ENCODE measurements at places on chromosomes 6 and 20. TPM values are rescaled to one million over a fixed set of nuclear protein-coding genes. Genes with fewer than 3 reads are reported as not detected.

DNA sequence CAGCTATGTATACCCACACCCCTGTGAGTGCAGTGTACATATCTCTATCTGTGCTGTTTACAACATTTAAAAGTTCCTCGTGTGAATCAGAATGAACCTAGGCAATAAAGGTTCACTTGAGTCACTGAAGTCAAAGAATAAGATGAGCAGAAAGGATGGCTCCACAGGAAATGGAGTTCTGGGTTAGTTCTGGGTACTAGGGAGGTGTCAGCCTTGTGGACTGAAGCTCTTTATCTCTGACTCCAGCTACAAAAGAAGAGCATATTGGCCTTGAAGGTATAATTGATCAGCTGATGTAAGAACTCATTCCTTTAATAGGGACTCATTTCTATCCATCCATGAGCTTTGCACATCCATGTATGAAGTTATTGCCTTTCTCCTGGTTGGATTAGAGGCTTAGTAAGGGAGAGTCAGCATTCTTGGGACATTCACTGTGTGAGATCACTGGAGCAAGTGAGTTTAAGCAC lies 73.9 kb upstream of the BACH2 start:
- DNase-seq, result no peak

The ECT2L gene
- 0.03 TPM for total RNA-seq

- DNase-seq, result peak; percentile 26
These were observed 97.5 kb downstream of the ARMC2 start for GRCh38 chr6:108945681-108946159.

DNA sequence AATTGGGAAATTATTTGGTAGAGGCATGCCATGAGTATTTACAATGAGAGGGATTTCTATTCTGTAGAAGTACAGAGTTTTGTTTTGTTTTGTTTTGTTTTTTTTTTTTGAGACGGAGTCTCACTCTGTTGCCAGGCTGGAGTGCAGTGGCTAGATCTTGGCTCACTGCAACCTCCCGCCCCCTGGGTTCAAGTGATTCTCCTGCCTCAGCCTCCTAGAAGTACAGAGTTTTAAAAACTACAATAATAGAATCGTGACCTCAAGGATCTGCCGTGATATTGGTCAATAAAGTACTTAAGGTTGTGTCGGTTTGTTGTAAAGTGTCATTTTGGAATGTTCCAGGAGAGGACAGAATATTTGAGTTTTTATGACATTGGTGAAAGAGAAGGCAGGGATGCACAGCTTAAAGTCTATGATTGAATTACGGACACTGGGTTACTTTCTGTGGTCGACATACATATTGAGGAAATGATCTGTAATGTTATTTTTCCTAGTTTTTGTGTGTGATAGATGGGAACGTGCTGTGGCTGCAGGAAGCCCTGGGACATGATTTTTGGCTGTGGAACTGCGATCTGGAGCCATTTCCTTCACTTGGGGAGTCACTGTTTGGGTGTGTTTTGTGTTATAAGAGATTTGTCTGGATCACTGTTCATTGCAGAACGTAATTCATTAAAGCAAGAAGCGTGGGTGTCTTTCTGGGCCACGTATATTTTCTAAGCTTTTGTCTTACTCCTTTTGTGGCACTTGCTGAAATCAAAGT lies 59.6 kb downstream of the TIAM2 start:
- DNase-seq, result no peak

The TRDN gene
- 23.1 TPM for total RNA-seq

DNA sequence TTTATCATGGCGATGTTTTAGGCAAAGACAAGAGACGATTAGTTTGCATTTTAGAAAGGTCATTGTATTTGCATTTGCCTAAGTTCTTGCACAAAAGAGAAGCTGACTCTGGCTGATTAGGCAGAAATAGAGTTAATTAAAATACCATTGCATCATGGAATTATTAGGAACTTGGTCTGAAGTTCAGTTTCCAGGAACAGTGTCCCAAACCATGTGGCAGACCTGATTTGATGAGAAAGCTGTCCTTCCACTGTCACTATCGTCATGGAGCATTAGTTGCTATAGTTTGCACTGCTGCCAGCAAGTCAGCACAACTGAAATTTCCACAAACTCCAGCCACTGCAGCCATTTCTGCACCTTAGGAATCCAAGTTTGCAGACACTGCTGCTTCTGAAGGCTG lies 24.3 kb upstream of the MCUR1 start:
- DNase-seq, result no peak

DNA sequence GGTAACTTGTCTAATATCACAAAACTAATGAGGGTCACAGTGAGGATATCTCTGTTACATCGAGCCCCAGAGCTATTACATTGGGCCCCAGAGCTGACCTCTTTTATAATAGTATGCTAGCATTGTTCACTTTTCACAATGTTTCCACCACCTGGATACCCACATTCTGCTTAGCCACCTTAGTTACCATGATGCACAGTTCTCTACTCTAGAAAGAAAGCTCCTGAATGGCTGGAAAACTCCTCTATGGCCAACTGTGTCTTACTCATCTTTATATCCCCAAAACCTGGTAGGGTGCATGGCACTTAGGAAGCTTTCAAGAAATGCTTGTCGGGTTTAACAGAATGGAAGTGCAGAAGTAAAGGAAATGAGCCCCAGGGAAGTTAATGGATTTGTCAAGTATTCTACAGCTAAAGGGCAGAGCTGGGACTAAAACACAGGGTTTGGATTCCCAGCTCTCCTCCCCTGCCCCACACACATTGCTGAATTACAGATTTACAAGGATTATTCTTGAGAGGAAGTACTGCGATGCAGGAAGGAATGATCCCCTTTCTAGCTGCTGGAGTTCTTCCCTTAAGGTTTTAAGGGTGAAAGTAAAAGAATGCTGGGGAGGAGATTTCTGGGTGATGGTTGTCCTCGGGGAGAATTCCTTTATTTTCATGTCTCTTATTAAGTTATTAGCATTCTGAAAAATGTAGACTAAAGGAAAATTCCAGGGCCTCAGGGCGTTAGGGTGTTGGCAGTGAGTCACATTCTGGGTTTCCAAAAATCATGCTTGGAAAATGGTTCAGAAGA lies 16.1 kb upstream of the HINT3 start:
- DNase-seq, result no peak

DNA sequence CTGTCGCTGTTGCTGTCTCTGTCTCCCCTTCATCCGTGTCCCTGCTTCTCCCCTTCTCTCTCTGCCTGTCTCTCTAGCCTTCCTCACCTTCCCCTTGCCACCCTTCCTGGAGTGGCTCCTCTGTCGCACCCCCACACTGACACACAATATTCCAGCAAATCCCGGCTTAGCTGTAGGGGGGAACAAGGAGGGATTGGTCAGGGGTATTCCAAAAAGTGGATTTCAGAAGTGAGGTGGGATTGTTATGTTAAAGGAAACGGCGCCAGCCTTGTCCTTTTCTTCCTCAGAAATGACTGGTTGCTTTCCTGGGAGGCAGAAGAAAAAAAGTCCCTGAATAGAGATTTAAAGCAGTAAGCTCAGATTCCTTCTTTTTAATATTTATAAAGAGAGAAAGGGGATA lies 76.3 kb upstream of the SIRPA start:
- peak; percentile 32 for DNase-seq

The PTCRA gene
- total RNA-seq, result not detected

The ADNP gene
- total RNA-seq, result 95.0 TPM

The SLC32A1 gene
- 0.87 TPM for total RNA-seq

GRCh38 chr6:92428448-92428847 lies 990.9 kb downstream of the EPHA7 start:
- DNase-seq, result no peak

The ADTRP gene
- not detected for total RNA-seq

The FOXA2 gene
- not detected for total RNA-seq

- DNase-seq, result no peak
These were observed 39.7 kb downstream of the KCNS1 start for GRCh38 chr20:45061244-45061643.

- DNase-seq, result no peak
These were observed 16.6 kb upstream of the SCUBE3 start for GRCh38 chr6:35197196-35197595.

DNA sequence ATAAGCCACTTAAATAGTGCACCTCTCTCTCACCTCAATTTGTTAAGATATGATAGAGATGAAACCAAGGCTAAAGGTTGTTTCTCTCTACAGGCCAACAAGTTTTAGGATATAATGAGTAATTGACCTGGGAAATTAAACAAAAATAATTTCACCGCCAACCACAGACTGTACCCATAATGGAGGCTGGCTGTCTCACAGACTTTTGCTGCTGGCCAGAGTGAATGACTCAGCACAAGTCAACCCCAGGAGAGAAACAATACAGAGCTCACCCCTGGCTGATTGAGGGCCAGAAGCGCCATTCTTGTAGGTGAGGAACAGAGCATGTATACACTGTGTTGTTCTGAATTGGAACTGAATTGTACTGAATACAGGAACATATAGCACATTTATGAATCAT lies 99.9 kb downstream of the CAP2 start:
- no peak for DNase-seq

DNA sequence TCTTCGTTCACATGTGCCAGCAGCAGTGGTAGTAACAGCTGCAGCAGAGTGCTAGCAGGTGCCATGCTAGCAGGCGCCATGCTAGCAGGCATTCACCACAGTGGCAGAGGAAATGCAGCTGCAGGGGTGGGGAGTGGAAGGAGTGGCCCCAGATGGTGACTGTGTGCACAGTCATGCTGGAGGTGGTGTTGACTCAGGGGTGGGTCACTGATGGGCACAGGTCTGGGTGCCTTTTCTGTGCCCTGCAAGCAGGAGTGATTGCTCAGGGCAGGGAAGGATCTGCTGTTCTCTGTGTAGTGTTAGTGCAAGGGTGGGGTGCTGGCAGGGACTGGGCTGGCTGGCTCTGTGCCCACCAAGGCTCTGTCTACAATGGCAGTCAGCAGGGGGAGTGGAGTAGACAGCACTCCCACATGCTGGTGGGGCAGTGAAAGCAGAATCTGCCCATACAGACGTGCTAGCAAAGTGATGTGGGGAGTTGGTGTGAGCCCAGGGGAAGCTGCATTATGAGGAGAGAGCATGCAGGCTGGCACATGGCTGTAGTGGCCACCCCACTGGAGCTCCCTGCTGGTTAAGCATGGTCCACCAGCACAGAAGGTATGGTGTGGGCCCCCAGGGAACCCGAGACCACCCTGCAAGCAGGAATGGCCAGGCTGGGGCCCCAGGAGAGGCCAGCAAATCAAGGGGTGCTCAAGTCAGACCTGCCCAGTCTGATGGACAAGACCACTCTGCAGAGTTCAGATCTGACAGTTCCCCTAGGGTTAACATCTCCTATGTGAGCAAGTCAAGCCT lies 11.4 kb upstream of the TSPYL4 start:
- no peak for DNase-seq

DNA sequence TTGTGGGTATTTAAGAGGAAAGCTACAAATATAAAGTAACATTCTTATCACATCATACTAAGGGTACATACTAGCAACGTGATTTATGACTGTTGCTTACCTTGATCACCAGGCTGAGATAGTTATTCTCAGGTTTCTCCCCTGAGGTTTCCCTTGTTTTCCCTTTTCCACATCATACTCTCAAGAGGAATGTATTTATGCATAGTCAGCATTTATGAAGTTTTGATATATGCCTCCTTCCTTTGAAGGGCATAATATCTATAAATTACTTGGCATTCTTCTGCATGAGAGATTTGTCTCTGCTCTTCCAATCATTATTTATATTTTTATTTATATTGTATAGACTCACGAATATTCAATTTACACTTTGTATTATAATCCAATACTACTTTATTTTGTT lies 726.7 kb upstream of the ADGRB3 start:
- no peak for DNase-seq

- no peak for DNase-seq
These were observed 34.2 kb upstream of the TGM3 start for GRCh38 chr20:2261629-2262028.

DNA sequence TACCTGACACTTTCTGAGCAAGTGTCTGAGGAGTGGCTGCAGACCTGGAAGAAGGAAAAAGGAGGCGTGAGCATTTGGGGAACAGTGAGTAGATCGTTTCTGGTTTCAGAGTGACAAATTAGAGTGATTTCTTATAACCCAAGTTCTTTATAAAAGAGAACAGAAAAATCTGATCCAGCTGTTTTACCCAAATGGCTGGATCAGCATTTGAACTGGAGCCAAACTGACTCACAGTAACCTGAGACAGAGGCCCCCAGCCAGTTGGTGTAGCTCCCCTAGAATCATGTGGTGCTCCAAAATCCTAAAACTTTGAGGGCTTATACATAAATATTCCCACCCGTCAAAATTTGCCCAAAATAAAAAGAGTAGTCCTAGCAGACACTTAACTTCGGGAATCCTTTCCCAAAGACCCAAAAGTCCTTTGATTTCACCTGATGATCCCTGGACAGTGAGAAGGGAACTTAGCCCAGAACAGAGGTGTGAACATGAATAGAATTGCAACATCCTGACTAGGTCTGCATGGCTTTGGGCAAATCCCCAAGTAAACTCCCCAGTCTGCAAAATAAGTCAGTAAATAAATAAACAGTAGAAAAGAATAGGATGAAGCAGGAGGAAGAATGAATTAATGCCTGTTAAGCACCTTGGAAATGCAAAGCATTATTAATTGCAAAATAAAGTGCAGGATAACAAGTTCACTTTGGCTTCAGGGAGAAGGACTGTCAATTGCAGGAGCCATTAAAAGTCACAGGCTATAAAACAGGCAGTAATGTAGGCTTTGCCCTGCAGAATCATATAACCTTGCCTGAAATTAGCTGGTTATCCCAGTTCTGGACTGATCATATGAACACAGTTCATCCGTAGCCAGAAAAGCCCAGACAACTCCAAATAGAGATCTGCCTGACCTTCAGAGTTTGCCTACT lies 262.0 kb upstream of the JARID2 start:
- no peak for DNase-seq

- DNase-seq, result peak; percentile 82
These were observed 114.2 kb downstream of the SNX5 start for GRCh38 chr20:17854307-17854903.

GRCh38 chr6:56767892-56768531 lies 125.3 kb upstream of the DST start:
- peak; percentile 36 for DNase-seq

GRCh38 chr20:17835934-17836300 lies 132.7 kb downstream of the SNX5 start:
- no peak for DNase-seq

DNA sequence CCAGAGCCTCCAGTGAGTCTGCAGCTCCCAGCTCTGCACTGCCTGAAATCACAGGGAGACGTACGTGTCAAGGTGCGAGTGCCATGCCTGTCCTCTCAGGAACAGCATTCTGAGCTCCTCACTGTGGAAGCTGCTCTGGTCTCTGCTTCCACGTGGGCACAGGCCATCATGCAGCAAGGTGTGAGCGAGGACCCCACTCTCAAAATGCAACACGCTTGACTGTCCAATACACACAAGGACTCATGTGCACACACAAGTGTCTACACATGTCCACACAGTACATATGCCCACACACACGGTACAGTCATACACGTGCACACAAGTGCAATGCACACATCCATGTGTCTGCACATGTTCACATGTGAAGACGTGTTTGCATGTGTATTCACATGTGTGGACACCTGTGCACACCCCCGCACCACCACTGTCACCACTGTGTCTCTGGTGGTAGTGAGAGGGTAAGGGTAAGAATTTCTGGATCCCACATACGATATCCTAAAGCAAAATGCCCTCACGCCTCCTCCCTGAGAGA lies 260.5 kb downstream of the DLL1 start:
- no peak for DNase-seq

The PLG gene
- total RNA-seq, result not detected

Measured in GM23338 (cell line).